AG08395 (cell line): ENCODE measurements at places on chromosomes 4 and X.

GRCh38 chrX:150366951-150367545 lies 3.9 kb downstream of the MAMLD1 start:
- no peak for DNase-seq

DNA sequence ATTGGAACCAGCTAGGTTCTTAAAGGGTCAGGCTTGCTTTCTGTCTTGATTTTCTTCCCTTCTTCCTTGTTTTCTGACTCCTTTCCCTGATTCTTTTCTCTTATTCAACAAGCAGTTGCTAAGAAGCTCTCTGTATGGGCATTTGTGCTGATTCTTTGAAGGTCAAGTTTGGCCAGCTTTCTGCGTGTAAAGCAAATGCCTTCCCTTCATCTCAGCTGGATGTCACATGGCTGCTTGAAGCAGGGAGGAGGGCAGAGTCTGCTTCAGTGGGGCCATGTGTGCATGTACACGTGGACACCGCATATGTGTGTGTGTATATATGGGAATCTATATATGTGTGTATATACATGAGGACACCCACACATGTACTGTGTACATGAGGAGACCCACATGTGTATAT lies 139.9 kb upstream of the ATP6AP2 start:
- DNase-seq = no peak

DNA sequence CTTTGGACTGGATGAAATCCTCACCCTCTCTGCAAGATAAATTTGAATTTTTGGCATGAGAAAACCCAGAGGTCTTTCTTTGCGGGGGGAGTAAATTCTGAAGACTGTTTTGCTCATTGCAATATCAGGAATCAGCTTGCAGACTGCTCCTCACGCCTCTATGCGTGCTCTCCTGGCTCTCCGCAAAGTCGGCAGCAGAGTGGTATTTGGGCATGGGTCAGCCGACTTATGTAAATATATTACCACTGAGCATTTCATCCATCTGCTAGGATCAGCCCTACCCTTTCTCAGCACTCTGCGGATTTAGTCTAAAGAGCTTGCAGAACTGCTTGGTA lies 288.0 kb downstream of the ASMT start:
- DNase-seq = no peak

- no peak for DNase-seq
Measured at GRCh38 chr4:86356425-86357210, 3.2 kb downstream of the MAPK10 start.

GRCh38 chr4:84100071-84100470 lies 399.0 kb downstream of the NKX6-1 start:
- DNase-seq = no peak

DNA sequence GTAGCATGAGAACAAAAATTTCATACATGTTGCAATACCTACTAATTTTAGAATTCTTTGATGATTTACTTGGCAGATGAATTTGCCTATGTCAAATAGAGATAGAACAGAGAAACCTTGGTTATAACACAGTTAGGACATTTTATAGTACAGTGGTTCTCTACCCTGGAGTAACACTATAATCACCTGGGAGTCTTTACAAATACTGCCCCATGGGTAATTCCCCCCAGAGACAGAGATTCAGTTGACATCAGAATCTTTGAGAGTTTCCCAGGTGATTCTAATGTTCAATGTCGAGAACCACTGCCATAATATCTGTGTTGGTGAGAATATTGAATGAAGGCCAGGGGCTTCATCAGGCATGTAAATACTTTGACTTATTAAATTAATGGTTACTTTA lies 401.3 kb upstream of the NDST4 start:
- no peak for DNase-seq

- DNase-seq = peak; percentile 3
Measured at GRCh38 chr4:75497133-75497532, 17.1 kb downstream of the RCHY1 start.

DNA sequence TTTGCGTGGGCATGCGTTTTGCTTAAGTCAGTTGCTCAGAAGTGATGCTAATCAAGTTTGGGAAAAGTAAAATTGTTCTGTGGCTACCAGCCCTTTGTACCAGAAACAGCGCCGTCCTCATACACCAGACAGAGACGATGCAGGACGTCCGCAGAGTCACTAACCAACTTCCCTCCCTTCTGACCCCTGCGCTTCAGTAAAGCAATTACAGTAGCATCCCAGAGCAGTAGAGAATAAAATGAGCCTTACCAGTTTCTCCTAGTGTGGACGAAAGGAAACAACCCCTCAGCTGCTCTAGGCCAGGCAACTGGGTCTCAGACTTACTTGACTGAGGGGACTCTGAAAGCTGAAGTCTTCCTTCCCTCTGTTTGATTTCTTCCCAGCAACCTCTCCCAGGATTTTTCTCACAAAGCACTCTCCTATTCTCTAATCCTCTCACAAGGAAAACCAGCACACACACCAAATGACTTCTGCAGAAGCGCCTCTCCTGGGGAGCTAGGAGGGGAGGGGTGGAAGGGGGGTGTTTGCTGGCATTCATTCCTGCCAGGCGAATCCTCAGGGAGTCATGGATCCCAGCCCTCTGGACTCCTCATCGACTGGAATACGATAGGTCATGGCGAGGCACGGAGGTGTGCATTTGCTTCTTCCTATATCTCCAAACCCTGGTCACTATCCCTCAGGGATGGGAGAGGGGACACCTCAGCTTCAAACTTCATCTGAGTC lies 56.0 kb upstream of the MID1 start:
- DNase-seq = no peak

DNA sequence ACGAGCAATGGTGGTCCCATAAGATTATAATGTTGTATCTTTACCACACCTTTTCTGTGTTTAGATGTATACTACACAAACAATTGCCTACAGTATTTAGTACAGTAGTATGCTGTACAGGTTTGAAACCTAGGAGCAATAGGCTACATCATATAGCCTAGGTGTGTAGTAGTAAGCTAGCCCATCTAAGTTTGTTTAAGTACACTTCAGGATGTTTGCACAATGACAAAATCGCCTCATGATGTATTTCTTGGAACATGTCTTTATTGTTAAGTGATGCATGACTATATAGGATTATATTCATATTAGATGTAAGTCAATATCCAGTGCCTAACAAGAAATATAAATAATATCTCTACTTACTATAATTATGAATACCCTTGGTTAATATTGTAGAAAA lies 104.6 kb downstream of the SLC10A6 start:
- DNase-seq = no peak

- DNase-seq = no peak
Measured at GRCh38 chrX:12149670-12150407, 11.6 kb downstream of the FRMPD4 start.

DNA sequence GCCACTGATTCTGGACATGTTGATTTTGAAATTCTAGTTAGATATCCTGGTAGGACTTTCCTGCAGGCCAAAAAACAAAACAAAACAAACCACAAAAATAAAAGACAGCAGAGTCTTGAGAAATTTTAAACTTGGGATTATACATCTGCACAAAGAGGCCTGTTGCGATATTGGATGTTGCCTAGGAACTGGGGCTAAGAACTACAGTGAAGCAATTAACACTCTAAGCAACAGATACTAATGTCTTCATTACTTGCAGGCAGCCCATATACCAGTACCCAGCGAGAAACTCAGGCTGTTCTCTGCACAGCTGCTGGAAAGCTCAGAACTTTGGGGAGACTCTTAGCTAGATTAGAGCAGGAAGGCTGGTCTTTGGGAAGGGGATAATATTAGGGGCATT lies 69.1 kb upstream of the SCOC start:
- no peak for DNase-seq

DNA sequence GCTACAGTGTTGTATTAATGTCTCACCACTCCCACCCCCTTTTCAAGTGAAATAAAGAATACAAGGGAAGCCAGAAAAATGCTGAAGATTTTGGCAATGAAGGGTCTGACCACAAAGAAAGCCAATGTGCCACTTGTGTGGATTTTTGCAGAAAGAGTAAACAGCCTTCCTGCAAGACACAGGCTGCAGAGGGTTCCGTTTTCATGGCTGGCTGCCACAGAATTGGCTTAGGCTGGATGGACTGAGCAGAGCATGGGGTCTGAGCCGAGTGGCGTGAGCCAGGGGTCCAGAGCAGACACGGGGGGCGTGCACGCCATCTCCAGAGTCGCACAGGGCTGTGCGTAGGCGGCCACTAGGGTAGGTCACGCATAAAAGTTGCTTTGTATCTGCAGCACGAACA lies 69.2 kb downstream of the MTNR1A start:
- DNase-seq = peak; percentile 15

DNA sequence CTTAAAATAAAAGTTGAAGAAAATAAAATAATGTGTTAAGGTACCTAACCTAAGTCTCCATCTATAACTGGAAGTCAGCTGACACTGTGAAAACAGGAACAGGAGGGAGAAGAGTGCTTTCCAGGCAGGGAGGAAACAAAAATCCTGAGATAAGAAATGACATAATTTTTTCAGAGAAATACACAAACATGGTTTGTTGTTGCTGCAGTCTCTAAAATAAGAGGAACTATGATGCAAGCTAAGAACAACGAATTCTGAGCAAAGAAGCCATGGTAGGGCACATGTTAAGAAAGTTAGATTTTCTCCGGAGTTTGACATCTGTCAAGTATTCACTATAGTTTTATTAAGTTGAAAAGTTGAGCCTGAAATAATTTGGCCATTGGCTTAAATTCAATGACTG lies 26.9 kb downstream of the PAPSS1 start:
- no peak for DNase-seq

DNA sequence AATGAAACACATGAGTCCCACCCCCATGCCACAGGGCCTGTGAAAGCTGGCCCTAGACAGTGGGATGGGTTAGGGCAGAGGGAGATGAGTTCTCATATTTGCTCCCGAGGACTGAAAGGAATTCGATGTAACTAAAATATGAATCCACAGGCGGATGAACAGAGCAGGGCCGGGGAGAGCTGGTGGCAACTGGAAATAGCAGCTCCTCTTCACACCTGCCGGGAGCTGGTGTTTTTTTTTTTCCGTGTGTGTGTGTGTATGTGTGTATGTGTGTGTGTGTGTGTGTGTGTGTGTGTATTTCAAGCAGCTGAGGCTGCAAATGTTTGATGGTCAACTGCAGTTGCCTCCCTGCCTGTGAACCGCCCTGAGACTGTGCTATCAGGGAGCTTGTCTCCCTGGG lies 115.1 kb upstream of the PSAPL1 start:
- DNase-seq = no peak

DNA sequence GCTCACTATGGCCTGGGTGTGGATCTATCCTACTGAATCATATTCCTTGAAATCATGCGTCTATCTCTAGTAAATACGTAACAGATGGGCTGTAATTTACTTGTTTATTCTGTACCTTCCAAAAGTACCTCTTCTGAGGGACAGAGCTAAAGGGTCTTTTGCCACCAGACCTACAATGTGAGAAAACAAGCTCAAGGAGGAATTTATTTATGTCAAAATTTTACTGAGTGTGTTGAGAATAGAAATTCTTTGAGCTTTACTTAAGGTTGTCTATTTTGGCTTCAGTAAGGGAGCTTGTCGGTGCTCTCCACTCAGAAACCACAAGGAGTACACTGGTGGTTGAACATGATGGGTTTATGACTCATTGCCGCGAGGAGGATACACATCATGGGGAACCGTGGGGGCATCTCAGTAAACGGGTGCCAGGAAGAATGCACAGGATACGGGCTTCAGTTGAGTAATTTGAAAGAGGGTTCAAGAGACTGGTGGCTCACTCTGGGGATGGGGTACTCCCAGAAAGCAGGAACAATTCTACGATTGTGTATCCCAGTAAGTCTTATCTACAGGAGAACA lies 3.0 kb downstream of the ANK2 start:
- peak; percentile 52 for DNase-seq

DNA sequence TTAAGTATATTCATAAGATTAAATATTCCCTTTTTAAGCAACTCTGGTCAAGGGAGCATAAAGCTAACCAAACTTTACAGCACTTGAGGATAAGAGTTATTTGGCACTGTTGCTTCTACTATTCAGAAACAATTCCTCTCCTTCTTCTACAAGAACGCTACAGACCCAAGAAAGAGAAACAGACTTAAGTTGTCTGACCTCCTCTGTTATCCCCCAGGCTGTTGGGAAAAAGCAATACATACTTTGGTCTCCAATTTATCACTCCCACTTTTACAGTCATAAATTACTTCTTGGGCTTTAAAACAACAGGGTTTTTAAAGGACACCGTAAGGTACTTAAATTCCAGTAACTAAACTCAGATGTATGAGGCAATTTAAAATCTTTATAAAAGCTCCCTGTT lies 147.4 kb downstream of the COL25A1 start:
- no peak for DNase-seq

DNA sequence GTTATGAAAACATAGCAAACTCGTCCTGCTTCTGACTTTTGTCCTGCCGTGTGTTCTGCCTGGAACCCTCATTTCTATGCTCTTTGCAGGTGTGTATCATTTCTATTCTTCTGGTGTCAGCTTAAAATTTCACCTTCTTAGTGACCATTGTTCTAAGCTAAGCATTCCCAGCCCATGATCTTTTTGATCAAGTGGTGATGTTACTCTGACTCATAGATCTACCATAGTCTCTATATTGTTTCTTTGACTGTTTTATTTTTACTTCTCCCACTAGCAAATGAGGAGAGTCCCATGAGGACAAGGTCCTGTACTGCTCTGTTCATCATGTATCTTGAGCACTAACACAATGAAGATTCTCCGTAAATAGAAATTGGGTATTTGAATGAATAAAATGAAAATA lies 14.1 kb upstream of the CXCL6 start:
- DNase-seq = no peak

DNA sequence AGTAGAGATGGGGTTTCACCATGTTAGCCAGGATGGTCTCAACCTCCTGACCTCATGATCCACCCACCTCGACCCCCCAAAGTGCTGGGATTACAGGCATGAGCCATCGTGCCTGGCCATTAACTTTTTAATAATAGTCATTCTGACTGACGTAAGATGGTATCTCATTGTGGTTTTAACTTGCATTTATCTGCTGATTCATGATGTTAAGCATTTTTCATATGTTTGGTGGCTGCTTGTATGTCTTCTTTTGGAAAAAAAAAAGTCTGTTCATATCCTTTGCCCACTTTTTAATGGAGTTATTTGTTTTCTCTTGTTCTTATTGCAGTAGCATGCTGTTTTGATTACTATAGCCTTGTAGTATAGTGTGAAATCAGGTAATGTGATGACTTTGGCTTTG lies 45.8 kb downstream of the ANXA10 start:
- DNase-seq = no peak
